ENCODE measurements at places on chromosomes 11 and 22.

DNA sequence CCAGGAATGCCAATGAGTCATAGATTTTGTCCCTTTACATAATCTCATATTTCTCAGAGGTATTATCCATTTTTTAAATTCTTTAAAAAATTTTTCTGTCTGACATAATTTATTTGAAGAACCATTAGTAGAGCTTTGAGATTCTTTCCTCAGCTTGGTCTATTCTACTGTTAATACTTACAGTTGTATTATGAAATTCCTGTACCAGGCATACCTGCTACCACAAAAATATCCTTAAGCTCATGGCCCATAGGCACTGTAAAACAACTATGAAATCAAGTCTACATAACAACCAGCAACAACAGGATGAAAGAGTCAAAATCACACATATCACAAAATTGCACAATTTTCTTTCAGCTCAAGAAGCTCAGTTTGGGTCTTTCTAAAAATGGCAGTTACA lies 541.3 kb downstream of the LUZP2 start:
- DNase-seq, result no peak

- no peak for DNase-seq
Observed at GRCh38 chr22:42269432-42270175, 849 bp downstream of the TCF20 start.

DNA sequence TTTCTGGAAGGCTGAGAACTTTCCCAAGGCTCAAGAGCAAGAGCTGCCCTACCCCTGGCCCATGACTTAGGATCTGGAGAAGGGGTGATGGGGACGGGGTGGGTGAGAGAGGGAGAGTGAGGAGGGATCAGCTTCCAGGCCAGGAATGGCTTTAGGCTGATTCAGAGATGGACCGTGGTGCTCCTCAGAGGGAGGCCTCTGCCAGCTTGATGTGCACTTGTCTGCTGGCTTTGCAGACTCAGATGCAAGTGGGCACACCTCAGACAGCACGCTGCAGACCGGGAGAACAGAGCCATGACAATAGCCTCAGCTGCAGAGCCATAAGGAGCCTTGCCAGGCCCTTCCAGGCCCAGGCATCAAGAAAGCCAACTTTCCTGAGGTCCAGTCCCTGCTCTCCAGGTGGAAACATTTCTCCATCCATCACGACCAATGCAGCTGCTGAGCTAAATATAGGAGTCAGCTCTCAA lies 41.3 kb downstream of the ALX4 start:
- DNase-seq, result no peak

- no peak for DNase-seq
Observed at GRCh38 chr11:132451942-132452601, 1080.2 kb downstream of the OPCML start.

DNA sequence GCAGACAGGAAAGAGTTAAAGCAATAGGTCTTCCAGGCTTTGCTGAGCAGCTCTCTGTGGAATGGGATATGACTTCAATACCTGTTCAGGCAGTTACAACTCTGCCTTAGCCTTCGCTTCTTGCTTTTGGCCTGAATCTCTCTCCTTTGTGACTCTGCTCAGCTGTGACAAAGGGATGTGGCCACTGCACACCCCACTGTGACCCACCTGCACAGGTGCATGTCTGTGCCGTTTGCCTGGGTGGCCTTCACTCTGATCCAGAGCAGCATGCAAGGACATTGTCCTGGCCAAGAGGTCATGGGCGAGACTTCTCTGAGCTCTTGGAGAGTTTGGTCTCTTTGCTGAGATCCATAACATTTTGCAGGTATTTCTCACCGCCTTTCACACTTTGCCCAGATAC lies 891.3 kb downstream of the BRD1 start:
- DNase-seq, result no peak

- DNase-seq, result no peak
Observed at GRCh38 chr11:35360055-35360530, 59.3 kb downstream of the SLC1A2 start.

GRCh38 chr11:94526645-94527438 lies 14.6 kb downstream of the C11orf97 start:
- DNase-seq, result no peak

GRCh38 chr11:17014833-17015626 lies 816 bp upstream of the PLEKHA7 start:
- no peak for DNase-seq

DNA sequence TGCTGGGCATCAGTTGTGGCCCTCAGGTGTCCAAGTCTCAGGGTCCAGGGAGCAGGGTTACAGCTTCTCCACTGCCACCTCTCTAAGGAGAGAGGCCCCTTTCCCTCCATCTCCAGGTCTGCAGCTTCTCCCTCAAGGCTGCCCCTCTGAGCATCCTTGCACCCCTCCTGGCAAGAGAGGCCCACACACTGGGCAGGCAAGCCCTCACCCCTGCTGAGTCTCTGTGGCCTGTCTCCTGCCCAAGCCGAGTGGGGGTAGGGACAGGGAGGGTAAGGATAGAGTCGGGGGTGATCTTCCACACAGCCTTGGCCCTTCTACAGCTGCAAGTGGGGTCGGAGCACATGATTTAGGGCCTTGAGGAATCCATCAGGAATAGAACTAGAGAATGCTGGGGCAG lies 76.6 kb downstream of the ST3GAL4 start:
- DNase-seq, result no peak

DNA sequence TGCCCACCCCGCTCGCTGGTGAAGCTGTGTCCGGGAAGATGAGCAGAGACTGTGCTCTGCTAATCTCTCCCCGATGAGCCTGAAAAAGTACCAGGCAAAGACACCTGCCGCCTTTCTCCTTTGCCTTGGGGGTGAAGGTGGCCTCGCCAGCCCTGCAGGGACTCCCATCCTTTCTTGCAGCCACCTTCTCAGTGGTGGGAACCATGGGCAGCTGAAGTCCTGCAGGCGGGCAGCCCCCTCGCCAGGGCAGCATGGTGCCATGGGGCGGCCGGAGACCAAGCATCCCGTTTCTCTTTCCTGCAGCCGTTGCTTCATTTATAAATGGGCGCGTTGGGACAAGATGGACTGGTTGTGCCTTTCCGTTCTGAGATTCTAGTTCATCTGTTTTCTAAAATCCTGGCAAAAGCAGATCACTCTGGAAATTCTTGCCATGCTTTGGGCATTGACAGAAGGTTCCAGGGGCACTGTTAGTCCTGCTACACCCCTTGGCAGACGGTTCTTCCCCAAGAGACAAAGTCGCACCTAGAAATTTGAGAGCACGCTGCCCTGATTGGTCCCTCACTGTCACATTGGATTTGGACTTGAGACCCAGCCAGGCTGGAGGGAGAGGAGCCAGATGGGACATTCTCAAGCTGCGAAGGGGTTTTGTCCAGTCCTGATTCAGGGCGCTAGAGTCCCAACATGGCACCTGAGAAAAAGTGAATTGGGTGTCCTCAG lies 7.5 kb downstream of the CTTN start:
- DNase-seq, result no peak

- DNase-seq, result no peak
Observed at GRCh38 chr11:1064167-1064566, 10.5 kb upstream of the MUC2 start.

- no peak for DNase-seq
Observed at GRCh38 chr11:23359297-23359696, 499.0 kb upstream of the CCDC179 start.

- no peak for DNase-seq
Observed at GRCh38 chr11:67230406-67230805, 35.9 kb upstream of the GRK2 start.

DNA sequence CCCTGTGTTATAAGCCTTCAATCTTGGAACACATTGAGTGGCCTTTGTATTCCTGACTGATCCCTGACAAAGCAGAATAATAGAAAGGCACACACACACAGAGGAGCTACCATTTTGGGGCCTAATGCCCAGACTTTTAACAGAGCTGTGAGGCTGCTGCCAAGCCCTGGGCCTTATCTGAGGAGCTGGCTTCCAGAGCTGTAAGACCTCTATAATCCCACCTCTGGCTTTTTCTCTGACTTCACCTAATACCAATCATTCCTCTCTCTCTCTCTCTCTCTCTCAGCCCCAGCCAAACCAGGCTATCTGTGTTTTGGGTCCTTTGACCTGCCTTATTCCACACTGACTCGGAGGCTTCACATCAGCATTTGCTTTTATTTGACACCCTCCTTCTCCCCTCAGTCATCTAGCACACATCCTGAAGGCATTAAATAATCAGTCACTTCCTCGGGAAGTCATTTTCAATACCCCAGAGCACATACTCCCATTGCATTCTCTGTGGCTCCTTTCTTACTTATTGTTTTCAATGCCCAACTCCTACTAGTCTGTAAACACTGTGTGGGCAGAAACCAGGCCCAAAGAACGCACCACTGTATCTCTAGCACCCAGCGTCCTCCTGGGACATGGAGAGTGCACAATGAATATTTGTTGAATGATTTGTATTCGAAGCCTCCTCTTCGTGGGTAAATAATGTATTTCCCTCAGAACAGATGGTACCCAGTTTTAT lies 21.2 kb upstream of the TRIM44 start:
- no peak for DNase-seq

- no peak for DNase-seq
Observed at GRCh38 chr11:38481391-38481790, 1883.4 kb upstream of the RAG2 start.

- DNase-seq, result no peak
Observed at GRCh38 chr11:95465887-95466286, 234.9 kb upstream of the SESN3 start.

- DNase-seq, result no peak
Observed at GRCh38 chr11:75160220-75160757, 9.4 kb downstream of the SLCO2B1 start.

DNA sequence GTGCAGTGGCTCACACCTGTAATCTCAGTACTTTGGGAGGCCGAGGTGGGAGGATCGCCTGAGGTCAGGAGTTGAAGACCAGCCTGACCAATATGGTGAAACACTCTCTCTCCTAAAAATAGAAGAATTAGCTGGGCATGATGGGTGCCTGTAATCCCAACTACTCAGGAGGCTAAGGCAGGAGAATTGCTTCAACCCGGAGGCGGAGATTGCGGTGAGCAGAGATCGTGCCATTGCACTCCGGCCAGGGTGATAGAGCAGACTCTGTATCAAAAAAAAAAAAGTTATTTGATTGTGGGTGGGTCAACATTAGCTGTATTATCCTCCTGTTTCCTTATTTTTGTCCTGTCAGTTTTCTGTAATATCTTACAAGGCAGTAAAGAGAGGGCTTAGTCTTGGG lies 11.9 kb upstream of the RFPL1 start:
- DNase-seq, result no peak

DNA sequence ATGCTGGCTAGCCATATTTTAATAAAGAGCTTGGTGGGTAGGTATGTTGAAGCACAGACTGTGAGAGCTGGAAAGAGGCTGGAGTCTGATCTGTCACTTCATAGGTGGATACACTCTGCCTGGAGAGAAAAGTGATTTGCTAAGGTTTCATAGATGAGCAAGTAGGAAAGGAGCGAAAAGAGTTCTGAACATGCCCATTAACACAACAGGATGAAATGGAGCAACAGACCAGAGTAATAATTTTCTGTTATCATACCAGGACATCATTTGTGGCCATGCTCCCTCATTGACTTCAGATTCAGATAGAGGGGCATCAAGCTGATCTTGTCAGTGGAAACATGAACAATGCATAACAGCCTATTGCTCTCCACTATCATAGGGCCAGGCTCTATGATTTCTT lies 452.9 kb downstream of the JRKL start:
- no peak for DNase-seq

- no peak for DNase-seq
Observed at GRCh38 chr22:44449061-44449682, 48.9 kb downstream of the RTL6 start.

DNA sequence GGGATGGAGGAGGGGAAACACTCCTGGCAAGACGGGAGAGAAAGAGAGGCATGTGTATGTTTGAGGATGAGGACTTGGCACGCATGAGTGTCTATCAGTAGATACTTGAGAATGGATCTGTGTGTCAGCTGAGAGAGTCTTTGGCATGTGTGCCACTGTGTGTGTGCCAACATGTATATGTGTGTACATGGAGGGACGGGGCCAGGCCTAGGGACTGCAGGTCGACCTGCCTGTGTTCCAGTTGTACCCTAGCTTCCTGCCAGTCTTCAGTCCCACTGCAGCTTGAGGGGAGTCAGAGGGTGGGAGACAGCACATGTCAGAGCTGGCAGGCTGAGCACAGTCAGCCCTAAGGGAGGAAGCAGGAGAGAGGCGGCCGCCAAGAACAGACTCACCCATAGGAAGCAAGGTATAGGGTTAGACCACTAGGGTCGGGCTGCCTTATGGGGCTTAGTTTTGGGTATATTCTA lies 5.6 kb downstream of the CLCF1 start:
- DNase-seq, result peak; percentile 18

- peak; percentile 79 for DNase-seq
Observed at GRCh38 chr11:120645639-120646038, 134.1 kb downstream of the GRIK4 start.

DNA sequence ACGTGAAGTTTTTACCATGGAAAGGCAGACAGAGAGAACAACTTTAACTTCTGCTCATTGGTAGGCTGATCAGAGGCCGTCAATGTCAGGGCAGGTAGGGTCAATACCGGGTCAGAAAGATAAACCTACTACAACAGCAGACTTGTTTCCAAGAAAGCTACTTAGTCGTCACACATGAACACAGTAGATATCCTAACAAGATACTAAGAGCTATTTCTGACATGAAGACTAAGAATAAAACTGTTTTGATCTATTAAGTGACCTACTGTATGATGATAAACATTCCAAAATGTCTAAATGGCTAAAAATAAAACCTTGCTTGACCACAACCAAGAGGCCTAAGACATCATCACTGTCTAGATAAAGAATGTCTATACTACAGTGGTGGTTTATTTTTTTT lies 231.3 kb downstream of the CADM1 start:
- no peak for DNase-seq

DNA sequence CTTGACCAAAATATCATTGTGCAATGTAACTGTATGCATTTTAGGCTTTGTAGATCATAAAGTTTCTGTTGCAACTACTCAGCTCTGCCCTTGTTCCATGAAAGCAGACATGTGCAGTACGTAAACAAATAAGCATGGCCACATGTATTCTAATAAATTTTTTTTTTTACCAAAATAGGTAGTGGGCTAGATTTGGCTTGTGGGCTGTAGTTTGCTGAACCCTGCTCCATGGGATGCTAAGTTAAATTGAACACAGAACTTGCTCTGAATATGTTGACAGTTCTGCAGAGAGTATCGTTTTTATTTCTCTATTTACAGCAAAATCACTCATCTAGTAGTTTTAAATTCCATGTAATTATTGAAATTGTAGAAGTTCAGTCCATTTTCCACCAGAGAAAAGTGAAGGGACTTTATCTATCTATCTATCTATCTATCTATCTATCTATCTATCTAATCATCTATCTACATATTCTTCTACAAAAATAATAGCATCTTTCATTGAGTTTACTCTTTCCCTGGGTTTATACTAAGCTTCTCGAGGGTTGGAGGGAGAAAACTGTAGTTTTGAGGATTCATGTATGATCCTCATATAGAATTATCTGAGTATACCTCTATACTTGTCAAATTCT lies 9.5 kb upstream of the OOSP4A start:
- no peak for DNase-seq

DNA sequence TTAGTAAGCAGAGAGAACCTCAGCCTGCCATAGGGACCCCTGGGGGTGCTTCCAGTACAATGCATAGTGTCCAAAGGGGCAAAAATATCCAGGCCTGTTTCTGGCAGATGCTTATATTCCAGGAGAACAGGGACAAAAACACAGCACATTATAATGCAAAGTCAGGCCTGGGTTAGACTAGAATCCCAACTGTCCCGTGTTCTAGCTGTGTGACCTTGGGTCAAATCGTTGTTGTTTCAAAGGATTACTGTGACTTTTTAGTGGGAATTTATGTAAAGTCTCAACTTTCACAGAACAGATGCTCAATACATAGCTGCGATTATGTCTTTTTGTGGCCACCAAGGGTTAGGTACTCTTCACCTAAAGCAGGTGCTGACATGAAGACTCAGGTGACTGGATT lies 86.0 kb downstream of the USP35 start:
- no peak for DNase-seq

All from NCI-H524 treated with DMSO at 0.1 percent for 48 hours (cell line).